ENCODE measurements at places on chromosomes 3 and 15. TPM values are rescaled to one million over a fixed set of nuclear protein-coding genes. Genes with fewer than 3 reads are reported as not detected.

DNA sequence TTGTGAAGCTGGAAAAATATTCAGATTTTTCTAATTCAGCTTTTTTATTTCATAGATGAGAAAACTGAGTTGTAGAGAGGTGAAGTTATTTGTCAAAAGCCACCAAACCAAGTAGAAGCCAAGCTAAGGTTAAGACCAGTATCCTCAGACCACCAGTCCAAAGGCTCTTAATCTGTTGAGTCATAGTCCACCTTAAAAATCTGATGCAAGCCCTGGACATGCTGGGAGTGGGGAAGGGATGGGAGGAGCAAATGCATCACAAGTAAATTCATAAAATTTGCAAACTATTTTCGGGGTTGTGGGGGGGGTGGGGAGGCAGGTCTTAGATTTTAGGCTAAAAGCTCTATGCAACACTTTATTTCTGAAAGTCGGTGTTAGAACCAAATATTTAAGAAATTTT lies 307.7 kb upstream of the SEMA6D start:
- DNase-seq, result no peak

DNA sequence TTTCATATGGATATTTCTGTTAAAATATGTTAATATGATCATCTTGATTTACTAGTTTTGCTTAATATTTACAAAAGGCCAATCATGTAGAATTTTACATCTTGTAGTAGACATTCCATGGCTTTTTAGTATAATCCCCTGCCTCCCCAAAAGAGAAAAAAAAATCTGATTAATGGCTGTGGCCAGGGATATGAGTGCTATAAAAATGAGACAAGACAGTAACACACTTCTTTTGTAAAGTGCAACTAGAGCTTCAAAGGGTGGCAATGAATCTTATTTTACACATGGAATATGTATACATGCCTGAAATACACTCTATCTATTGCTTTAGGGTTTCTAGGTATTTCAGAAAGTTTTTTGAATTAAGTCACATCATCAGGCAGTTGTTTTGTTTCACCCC lies 112.2 kb upstream of the NANOGP8 start:
- DNase-seq, result no peak

DNA sequence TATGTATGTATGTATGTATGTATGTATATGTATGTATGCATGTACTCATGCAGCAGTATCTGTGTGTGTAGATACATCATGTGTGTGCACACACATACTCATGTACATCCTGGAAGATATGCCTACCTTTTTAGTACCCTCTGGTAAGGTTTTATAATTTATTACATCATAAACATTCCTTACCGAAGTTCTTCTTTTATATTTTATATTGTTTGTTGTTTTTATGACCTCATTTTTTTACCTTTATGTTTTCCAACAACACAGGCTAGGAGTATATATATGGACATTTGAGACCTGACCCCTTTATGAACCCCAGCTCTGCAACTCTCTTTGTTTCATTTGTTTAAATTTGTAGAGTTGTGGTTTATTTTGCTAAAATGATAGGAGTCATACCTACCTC lies 263.5 kb downstream of the ADAMTSL3 start:
- DNase-seq, result no peak

DNA sequence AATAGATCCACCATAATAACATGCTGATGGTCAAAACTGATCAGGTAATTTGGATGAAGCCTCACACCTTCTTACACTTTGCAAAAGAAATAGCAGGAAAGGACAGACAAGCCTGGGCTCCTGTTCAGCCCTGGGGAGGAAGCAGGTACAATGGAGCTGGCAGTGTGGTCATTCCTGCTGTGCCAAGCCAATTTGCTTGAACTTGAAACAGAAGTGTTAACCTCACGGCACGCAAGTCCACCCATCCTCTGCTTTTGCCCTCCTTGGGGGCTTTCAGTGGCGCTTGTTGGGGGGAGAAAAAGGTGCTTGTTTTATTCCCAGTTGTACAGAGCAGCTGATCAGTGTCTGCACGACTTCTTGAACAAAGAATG lies 36.8 kb upstream of the RFTN1 start:
- no peak for DNase-seq

DNA sequence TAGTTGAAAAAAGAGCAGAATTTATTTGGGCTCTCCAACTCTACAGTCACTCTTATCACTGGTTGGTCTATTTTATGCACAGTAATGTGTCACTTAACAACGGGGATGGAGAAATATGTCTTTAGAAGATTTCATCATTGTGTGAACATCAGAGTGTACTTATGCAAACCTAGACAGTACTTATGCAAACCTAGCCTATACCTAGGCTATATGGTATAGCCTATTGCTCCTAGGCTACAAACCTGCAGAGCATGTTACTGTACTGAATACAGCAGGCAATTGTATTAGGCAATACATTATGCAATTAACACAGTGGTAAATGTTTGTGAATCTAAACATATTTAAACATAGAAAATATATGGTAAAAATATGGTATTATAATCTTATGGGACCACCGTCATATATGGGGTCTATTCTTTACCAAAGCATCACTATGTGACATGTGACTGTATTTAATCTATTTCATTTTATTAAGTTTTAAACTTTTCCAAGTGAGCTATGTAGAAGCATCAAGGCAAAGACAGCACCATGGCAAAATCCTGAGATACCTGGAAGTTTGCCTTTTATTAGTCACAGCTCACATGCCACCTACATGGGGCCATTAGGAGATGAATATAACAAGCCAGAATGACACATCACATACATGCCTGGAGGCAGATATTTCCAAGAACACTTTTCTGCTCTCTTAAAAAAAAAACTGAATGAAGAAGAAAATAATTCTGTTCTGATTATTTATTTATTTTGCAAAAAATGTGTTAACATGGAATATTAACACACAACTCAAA lies 537.4 kb downstream of the TUSC7 start:
- DNase-seq, result no peak

- no peak for DNase-seq
Observed at GRCh38 chr15:75008629-75009326, 13.4 kb downstream of the SCAMP5 start.

- DNase-seq, result no peak
Observed at GRCh38 chr3:129611812-129612533, 5.5 kb upstream of the PLXND1 start.

GRCh38 chr3:65678516-65678915 lies 360.2 kb downstream of the MAGI1 start:
- no peak for DNase-seq

The TGM4 gene
- not detected for total RNA-seq

The UBE2E2 gene
- 11.9 TPM for total RNA-seq

The PPM1L gene
- 7.8 TPM for total RNA-seq
